ENCODE measurements at places on chromosomes 1 and 21. TPM values are rescaled to one million over a fixed set of nuclear protein-coding genes. Genes with fewer than 3 reads are reported as not detected.
A peak's percentile ranks its signal among the peaks of the same experiment; 100 is the strongest.

Gene UBE2U
- 72.2 TPM for polyA plus RNA-seq

Gene PDPN
- 14.3 TPM for polyA plus RNA-seq

Gene PRR9
- polyA plus RNA-seq = 3.5 TPM

DNA sequence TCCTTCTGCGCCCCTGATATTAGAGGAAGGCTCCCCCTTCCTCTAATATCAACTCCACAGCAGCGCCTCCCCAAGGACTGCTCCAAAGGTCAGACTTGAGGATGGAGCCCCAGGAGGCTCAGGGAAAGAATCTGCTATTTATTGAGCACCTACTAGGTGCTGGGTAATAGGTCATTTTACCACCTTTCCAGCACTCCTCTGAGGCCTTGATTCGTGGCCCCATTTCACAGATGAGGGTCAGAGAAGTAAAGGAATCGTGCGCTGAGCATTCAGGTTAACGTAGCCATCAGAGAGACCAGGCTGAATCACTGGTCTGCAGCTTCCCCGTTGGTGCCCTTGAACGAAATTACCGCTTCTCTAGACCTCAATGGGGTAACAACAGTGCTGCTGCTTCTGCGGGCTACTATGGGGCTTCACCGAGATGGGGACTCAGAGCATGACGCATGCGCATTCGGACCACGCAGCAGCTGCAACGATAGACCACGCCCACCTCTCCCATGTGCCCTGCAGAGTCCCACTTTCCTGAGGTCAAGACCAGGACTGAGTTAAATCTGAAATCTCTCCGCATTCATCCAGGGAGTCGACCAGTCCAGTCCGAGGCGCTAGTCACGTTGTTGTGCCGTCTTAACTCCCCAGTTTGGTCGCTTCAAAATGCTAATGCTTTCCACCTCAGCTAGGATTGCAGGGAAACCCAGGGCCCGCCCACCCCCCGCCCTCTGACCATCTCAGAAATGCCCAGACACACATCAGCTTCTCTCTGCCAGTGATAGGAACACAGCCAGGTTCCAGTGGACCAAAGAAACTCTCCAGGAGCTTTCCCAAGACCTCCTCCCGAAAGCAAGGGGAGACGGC is 12.9 kb downstream of the CAMK2N1 start:
- peak; percentile 88 for DNase-seq

DNA sequence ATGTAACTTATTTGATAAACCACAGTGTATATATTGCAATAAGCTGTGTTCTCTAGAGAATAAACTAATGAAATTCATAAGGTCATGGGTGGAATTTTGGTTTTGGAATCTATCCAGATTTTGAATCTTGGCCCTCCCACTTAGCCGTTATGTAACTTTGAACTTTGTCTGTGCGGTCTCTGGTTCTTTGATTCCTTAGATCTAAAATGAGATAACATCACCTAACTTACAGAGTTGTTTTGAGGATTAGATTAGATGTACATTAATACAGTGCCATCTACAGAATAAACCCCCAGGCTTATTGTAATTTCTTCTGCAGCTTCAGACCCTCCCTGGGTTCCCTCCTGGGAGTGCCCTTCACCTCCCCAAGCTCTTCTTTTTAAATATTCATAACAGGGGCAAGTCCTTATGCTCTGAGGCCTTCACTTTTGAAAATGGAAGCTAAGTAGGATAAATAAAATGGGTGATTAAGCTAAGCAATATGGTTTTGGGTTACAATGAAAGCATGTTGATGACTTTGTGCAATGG is 124.3 kb downstream of the ATG4C start:
- no peak for DNase-seq

GRCh38 chr21:21199342-21200102 is 201.3 kb downstream of the NCAM2 start:
- no peak for DNase-seq

DNA sequence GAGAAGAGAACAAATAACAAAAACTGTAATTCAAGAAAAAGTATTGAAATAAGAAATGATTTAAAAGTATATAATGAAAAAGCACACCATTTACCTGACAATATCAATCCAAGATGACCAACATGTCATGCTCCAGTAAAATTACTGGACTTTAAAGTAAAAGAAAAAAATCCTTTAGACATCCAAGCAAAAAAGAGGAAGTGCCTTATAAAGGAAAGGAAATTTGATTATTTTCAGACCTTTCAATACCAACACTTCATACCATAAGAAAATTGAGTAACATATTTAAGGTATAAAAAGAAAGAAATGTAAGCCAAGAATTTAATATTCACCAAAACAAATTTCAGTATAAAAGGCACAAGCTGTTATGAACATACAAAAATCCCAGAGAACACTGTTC is 46.2 kb upstream of the SSX2IP start:
- no peak for DNase-seq
